ENCODE measurements at places on chromosomes 7 and 10.

DNA sequence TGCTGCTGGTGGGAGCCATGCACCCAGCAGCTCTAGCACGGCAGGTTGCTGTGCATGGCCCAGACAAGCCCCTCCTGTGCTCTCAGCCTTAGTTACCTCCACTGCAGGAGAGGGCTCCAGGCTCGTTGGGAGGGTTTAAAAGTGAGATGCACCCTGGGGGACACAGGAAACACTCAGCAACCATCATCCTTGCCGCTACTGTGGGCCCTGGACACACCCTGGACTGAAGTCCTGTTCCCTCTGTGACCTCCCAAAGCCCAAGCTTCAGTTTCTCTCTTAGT is 49.0 kb downstream of the FOXL3 start:
- DNase-seq = no peak

GRCh38 chr7:36614959-36615358 is 109.3 kb downstream of the AOAH start:
- no peak for DNase-seq

GRCh38 chr7:132545756-132546155 is 30.5 kb downstream of the PLXNA4 start:
- DNase-seq = no peak

GRCh38 chr7:81791568-81792518 is 22.0 kb upstream of the HGF start:
- no peak for DNase-seq

- no peak for DNase-seq
Measured at GRCh38 chr7:36661135-36661840, 63.0 kb downstream of the AOAH start.

- no peak for DNase-seq
Measured at GRCh38 chr10:61175316-61175715, 231.3 kb upstream of the RHOBTB1 start.

DNA sequence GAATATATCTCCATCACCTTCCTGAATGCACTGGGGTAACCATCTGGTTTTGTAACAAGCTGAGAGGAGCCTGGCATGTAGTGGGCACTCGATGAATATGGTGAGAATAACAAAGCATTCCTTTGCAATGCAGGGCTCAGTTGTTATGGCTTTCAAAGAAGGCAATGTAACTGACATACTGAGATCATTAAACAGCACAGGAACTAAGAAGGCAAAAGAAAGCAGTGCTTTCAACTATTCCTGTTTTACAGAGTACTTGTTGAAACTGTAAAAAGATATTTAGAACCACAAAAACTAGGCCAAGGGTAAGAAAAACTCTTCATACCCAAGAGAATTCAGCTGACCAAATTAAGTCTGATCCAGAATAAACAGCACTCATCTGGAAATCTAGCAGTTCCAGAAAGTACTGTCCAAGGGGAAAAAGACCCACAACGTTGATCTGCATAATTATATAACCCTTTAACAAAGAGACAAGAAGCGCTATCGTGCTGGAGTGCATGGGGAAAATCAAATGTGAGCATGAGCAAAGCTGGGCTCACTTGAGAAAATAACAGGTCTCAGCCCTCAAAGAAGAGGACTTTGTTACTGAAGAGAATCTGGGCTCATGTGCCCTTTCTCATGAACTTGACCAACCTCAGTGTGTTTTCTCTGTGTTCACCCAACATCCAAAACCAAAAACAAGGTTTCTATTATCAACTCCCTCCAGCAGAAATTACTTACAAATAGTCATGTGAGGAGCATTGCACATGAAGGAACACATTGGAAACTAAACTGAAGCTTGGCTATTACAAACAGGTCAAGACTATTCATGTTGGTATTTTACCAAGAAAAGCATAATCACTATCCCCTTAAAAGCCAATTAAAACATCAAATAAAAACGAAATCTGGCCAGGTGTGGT is 116.2 kb downstream of the AVL9 start:
- DNase-seq = no peak

DNA sequence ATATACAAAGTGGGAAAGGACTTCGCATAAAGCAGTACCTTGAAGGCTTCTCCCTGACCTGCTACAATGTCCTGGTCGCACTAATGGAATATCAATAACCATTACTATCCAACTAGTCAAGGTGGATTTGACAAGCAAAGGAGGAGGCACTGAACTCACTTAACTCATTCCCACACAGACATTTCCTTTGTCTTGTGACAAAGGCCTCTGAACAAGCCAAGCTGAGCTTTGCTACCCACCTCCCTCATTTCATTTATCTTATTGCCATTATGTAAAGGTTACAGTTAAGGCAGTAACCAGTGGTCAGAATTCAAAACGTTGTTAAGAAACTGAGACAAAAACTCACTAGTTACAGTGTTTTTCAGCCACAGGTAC is 7.3 kb downstream of the ELMO1 start:
- no peak for DNase-seq

GRCh38 chr10:79383974-79384606 is 36.8 kb downstream of the PPIF start:
- no peak for DNase-seq

DNA sequence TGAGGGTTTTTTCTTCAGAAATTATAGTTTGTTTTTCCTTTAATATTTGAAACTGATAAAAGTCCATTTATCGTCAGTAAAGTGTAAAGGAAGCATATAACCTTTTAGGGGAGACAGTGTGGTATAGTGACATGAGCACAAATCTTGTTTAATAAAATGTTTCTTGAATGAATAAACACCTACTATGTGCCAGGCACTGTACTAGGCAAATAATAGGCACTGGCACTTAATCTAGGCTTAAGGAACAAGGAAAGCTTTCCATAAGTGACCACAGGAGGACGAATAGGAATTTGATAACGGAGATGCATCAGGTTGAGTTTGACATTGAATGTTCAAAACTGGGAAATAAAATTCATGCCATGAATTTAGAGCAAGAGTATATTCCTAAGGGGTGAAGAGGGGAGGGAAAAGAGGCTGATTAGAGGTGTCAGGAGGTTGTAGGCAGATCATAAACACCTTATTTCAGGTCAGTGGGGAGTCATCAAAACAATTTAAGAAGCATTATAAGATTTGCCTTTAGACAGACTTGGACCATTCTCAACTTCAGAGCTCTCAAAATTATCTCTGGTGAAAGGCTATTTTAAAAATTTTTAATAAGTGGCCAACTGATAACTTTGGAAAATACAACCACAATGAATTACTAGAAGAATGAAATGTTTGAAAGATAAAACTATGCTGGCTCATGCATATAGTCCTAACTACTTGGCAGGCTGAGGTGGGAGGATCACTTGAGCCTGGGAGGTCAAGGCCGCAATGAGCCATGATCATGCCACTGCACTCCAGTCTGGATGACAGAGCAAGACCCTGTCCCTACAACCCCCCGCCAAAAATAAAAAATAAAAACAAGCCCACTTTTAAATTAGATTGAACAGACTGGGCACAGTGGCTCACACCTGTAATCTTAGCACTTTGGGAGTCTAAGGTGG is 22.4 kb downstream of the RALA start:
- no peak for DNase-seq

GRCh38 chr7:83925860-83926259 is 268.7 kb downstream of the SEMA3A start:
- no peak for DNase-seq

- no peak for DNase-seq
Measured at GRCh38 chr7:33970536-33970935, 65.2 kb downstream of the BMPER start.

- DNase-seq = no peak
Measured at GRCh38 chr7:5557920-5558401, 134.3 kb upstream of the TNRC18 start.

GRCh38 chr10:43395571-43396060 is 13.4 kb downstream of the HNRNPF start:
- no peak for DNase-seq

- no peak for DNase-seq
Measured at GRCh38 chr10:63214571-63214970, 81.4 kb downstream of the NRBF2 start.

Measured in NK-92 treated with Interleukin-12 subunit alpha and Interleukin-12 subunit beta, amount 100 ng/mL, for 24 hours (cell line).